Left ventricle myocardium inferior (tissue), 1 donor: ENCODE measurements at places on chromosomes 5 and 9. TPM values are rescaled to one million over a fixed set of nuclear protein-coding genes. Genes with fewer than 3 reads are reported as not detected.
A peak's percentile ranks its signal among the peaks of the same experiment; 100 is the strongest.

Gene PNPLA7
- total RNA-seq, result 9.0 TPM

Gene PCDHB12
- total RNA-seq, result 0.69 TPM

Gene ALDH1A1
- 20.7 TPM for total RNA-seq

GRCh38 chr9:36315283-36315682 is 57.0 kb upstream of the GNE start:
- peaks cover 7% of the 10 kb centered on the region for H3K27me3 ChIP-seq
- no peak for DNase-seq
- H3K36me3 ChIP-seq, result no peaks in the 10 kb centered on the region
- H3K4me1 ChIP-seq, result peaks cover 3% of the 10 kb centered on the region
- no peak overlapping the region for H3K4me3 ChIP-seq

DNA sequence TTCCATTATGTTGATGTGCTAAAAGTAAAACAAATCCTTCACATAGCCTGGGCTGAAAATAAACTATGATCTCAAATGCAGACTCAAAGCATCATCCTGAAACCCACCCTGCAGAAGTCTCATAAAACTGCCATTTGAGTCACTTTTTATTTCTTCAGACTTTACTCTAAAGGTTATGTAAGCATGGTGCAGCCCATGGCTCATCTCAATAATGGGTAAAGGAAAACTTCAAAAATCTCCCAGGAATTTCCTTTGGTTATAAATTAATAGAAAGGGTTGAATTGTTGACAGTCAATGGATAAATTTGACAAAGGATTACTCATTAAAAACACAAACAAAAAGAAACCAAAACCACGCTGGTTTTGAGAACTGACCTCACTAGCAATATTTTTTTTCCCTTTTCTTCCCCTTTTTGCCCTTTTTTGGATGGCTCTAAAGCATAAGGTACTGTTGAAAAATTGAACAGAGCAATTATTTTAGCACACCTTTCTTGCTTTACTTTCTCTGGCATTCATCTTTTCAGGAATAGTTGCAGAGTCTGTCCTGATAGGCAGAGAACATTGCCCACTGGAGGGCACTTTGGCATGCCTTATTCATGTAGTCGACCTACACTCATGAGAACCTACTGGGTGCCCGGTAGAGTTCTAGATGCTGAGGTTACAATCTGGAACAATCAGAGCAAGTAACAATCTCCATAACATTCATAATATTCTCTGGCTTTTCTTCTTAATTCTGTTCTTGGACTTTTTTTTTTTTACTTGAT is 191.4 kb downstream of the TMEM167A start:
- H3K4me3 ChIP-seq, result no peak overlapping the region
- no peaks in the 10 kb centered on the region for H3K27me3 ChIP-seq
- no peaks in the 10 kb centered on the region for H3K36me3 ChIP-seq
- DNase-seq, result no peak
- no peak overlapping the region for H3K27ac ChIP-seq

GRCh38 chr9:13491493-13492424 is 212.3 kb upstream of the MPDZ start:
- no peaks in the 10 kb centered on the region for H3K36me3 ChIP-seq
- H3K27me3 ChIP-seq, result no peaks in the 10 kb centered on the region
- peak overlapping the region; percentile 50 for H3K27ac ChIP-seq
- H3K4me1 ChIP-seq, result peaks cover 13% of the 10 kb centered on the region
- no peak for DNase-seq

GRCh38 chr5:135826994-135827671 is 7.3 kb upstream of the SLC25A48 start:
- peaks cover 21% of the 10 kb centered on the region for H3K27me3 ChIP-seq
- H3K27ac ChIP-seq, result no peak overlapping the region
- no peak for DNase-seq
- no peak overlapping the region for H3K4me3 ChIP-seq
- H3K4me1 ChIP-seq, result no peaks in the 10 kb centered on the region
- no peaks in the 10 kb centered on the region for H3K36me3 ChIP-seq

DNA sequence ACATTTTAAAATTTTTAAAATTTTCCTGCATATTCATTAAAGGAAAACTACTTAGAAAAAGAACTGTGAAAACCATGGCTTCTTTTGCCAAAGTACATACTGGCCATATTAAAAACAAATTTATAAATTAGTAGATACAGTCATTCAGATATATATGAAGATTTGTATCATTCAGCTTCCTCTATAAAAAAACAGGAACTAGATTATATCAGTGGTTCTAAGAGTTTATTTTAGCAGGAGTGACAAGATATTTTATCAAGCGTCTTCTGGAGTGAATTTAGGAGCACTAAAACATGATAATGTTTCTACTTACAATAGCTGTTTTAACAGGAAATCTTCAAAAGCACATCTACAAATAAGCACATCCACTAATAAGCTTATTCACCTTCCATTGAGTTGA is 171.4 kb downstream of the RAPGEF6 start:
- no peak overlapping the region for H3K27ac ChIP-seq
- H3K4me1 ChIP-seq, result peaks cover 13% of the 10 kb centered on the region
- no peaks in the 10 kb centered on the region for H3K27me3 ChIP-seq

GRCh38 chr5:16871746-16872339 is 64.2 kb downstream of the MYO10 start:
- H3K4me1 ChIP-seq, result peaks cover 6% of the 10 kb centered on the region
- no peak overlapping the region for H3K4me3 ChIP-seq
- H3K27ac ChIP-seq, result no peak overlapping the region
- no peak for DNase-seq
- H3K27me3 ChIP-seq, result no peaks in the 10 kb centered on the region

DNA sequence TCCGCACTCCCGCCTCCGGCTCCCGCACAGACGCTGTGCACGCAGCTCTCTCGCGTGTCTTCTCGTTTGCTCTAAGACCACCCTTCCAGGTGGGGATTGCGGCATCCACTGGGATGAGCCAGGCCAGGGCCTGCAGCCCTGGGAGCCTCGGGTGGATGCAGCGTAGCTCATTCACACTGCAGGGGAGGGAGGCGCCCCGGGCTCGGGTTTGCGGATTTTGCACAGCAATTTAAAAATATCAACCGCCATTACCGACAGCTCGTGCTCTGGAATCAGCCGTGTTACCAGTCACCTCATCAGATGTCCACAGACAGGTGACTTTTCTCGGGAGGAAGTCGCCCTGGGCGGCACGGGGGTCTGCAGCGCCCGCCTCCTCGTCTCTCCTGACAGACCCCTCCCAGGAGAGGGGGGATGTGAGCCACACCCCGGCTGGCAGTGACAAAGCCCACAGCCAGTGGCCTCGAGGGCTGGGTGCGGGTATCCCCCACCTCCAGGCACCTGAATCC is 20.8 kb upstream of the SLC6A3 start:
- H3K27me3 ChIP-seq, result no peaks in the 10 kb centered on the region
- DNase-seq, result no peak
- peaks cover 61% of the 10 kb centered on the region for H3K36me3 ChIP-seq
- no peaks in the 10 kb centered on the region for H3K4me1 ChIP-seq
- H3K27ac ChIP-seq, result no peak overlapping the region
- no peak overlapping the region for H3K4me3 ChIP-seq

GRCh38 chr5:135218486-135218755 is 180.6 kb downstream of the MACROH2A1 start:
- H3K27me3 ChIP-seq, result peaks cover 19% of the 10 kb centered on the region
- H3K36me3 ChIP-seq, result no peaks in the 10 kb centered on the region
- no peak for DNase-seq
- H3K4me1 ChIP-seq, result no peaks in the 10 kb centered on the region
- no peak overlapping the region for H3K4me3 ChIP-seq
- no peak overlapping the region for H3K27ac ChIP-seq

DNA sequence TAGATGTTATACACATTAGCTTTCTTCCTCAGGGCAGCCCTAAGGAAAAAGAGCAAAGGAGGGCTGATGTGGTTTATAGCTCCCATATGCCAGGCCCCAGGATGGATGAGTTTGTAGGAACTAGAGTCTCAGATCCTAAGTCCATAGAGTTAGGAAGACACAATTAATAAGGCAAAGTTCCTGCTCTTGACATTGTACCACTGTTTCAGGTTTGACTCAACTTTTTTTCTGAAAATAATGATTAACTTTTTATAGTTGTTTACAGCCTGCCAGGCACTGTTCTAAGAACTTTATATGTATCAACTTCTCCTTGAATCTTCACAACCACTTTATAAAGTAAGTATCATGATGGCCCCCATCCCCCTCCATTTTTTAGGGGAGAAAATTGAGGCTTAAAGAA is 339.5 kb downstream of the PDE4D start:
- H3K36me3 ChIP-seq, result no peaks in the 10 kb centered on the region
- H3K4me1 ChIP-seq, result no peaks in the 10 kb centered on the region
- H3K4me3 ChIP-seq, result no peak overlapping the region
- H3K27ac ChIP-seq, result no peak overlapping the region
- no peak for DNase-seq

DNA sequence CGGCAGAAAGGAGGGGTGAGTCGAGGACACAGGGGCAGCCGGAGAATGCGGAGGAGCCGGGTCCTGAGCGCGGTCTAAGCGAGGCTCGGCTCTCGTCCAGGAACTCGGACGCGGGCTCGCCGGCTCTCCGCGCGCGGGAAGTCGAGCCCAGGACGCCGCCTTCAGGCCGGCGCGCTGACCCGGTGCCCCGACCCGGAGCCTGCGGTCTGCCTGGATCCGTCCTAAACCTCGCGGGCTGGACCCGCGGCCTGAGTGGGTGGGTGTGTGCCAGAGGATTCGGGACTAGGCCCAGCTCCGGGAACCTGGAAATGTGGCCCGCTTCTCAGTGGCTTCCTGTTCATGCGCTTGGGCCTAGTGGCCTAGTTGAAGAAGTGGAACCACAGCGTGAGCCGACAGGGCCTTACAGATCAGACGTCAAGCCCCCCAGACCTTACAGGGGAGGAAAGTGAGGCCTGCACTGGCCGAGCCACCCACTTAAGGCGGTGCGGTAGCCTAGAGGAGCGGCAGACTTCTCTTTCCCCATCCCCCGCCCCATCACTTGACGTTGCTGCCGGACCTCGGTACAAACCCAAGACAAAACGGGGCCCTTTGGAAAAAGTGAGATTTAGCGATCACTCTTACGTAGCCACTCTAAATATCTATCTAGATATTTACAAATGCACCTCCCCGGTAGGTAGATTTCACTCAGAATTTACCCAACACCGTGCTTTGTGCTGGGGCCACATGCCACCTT is 1.2 kb downstream of the CDKN2B-AS1 start:
- no peaks in the 10 kb centered on the region for H3K36me3 ChIP-seq
- peaks cover 23% of the 10 kb centered on the region for H3K4me1 ChIP-seq
- DNase-seq, result peak; percentile 49
- H3K4me3 ChIP-seq, result peak overlapping the region; percentile 82

- no peak for DNase-seq
- peak overlapping the region; percentile 35 for H3K27ac ChIP-seq
- no peaks in the 10 kb centered on the region for H3K27me3 ChIP-seq
- peaks cover 28% of the 10 kb centered on the region for H3K4me1 ChIP-seq
- no peak overlapping the region for H3K4me3 ChIP-seq
These were observed 12.2 kb downstream of the TRAF1 start for GRCh38 chr9:120914396-120914795.
